ENCODE measurements at places on chromosomes 11 and 22. TPM values are rescaled to one million over a fixed set of nuclear protein-coding genes. Genes with fewer than 3 reads are reported as not detected.

The IGHMBP2 gene
- 28.3 TPM for total RNA-seq

The BTBD18 gene
- not detected for total RNA-seq

The CHRM1 gene
- not detected for total RNA-seq

DNA sequence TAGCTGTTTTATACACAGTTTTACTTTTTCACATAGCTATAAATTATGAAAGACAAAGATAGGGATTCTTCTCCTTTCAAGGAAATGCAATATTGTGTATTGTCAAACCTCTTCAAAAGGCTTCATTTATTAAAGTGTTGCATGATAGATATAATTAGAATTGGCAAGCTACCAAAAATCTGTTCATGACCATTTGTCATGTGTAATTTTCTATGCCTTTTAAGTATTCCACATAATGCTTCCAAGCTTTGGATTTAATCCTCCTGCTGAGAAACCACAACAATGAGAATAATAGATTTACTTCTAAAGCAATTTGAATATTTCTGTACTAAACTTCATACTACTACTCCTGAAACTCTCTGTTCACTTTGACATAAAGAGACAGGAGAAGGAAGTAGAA, 403.2 kb upstream of the CCDC179 start:
- no peak overlapping the region for H3K27ac ChIP-seq
- no peak for DNase-seq
- H3K4me1 ChIP-seq, result no peaks in the 10 kb centered on the region
- H3K4me3 ChIP-seq, result no peak overlapping the region
- no peaks in the 10 kb centered on the region for H3K27me3 ChIP-seq

DNA sequence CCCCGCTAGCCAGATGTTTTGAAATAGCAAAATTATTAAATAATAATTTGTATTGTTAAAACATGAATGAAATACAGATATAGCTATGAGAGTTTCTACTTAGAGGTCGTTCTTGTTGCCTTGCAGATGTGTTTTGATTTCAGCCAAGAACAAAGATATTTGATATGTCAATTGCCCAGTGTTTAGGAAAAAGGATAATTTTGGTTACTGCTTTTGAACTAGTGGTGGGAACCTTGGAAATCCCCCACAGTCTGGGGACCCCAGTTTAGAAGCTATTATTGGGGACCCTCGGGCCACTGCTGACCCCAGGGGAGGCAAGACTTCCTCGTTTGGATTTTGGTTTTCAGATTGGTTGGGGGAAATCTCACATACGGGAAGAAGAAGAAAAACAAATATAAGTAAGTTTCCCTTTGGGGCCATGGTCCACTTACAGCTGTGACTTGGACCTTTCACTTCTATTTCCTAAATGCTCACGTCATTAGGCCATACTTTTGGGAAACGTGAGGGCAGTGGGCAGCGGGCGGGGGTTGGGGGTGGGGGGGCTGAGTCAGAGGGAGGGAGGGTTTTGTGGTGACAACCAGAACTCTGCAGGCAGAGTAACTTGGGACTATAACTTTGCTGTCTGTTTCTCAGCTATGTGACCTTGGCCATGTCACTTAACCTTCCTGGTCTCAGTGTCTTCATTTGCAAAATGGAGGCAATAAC, 37.0 kb downstream of the LDLRAD3 start:
- no peak overlapping the region for H3K27ac ChIP-seq
- no peaks in the 10 kb centered on the region for H3K4me1 ChIP-seq
- H3K27me3 ChIP-seq, result peaks cover 4% of the 10 kb centered on the region
- DNase-seq, result no peak

GRCh38 chr11:47514825-47515647, 37.9 kb downstream of the CELF1 start:
- no peak for DNase-seq
- peaks cover 72% of the 10 kb centered on the region for H3K4me1 ChIP-seq
- H3K36me3 ChIP-seq, result peaks cover 12% of the 10 kb centered on the region
- H3K27me3 ChIP-seq, result no peaks in the 10 kb centered on the region

- peaks cover 4% of the 10 kb centered on the region for H3K27me3 ChIP-seq
- peak; percentile 63 for DNase-seq
- no peaks in the 10 kb centered on the region for H3K36me3 ChIP-seq
- H3K27ac ChIP-seq, result no peak overlapping the region
Observed at GRCh38 chr11:125874556-125875124, 12.8 kb upstream of the HYLS1 start.

- no peak overlapping the region for H3K4me3 ChIP-seq
- no peaks in the 10 kb centered on the region for H3K36me3 ChIP-seq
Observed at GRCh38 chr11:115488945-115489344, 15.3 kb downstream of the CADM1 start.

- H3K4me1 ChIP-seq, result peaks cover 7% of the 10 kb centered on the region
- no peak overlapping the region for H3K27ac ChIP-seq
- H3K4me3 ChIP-seq, result no peak overlapping the region
- peaks cover 4% of the 10 kb centered on the region for H3K27me3 ChIP-seq
- no peaks in the 10 kb centered on the region for H3K36me3 ChIP-seq
Observed at GRCh38 chr11:34343153-34343552, 14.7 kb downstream of the ABTB2 start.

DNA sequence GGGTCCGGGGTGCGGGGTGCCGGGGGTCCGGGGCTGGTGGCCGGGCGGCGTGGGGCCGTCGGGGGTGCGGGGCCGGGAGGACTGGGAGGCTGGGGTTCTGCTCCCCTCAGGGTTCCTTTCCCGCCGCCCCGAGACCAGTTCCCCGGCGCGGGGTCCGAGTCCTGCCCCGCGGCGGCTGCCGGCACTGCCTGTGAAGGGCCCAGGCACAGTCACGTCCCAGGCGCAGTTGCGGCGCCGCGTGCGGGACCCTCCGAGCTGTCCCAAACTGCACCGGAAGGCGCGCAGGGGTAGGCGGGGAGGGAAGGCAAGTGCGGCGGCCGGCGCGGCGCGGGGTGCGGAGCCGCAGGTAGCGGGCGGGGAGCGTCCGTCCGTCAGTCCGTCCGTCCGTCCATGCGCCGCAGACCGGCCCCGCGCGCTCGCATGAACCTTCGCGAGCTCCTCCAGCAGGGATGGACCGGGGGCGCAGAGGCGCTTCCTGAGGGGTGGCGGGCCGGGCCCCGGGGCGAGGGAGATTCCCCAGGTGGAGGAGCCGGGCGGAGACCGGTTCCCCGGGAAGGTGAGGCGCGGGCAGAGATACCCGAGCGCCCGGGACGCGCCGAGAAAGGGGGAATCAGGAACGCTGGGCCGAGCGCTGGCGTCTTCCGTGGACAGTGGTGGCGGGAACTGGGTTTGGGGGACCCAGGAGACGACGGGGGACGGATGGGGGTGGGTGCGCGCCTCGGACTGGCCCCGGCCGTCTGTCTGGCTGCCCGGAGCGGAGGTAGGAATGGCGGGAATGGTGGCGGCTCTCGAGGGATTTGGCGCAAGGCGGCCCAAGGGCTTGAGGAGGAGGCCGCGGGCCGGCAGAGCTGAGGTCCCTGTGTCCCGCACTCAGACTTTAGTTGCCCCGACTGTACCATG, 3.1 kb upstream of the ADORA2A start:
- H3K27ac ChIP-seq, result peak overlapping the region; percentile 57
- H3K4me3 ChIP-seq, result peak overlapping the region; percentile 62
- peaks cover 9% of the 10 kb centered on the region for H3K36me3 ChIP-seq
- peaks cover 45% of the 10 kb centered on the region for H3K4me1 ChIP-seq

GRCh38 chr11:64745189-64745520, 1.2 kb upstream of the RASGRP2 start:
- peak overlapping the region; percentile 94 for H3K4me3 ChIP-seq
- H3K27ac ChIP-seq, result peak overlapping the region; percentile 98
- DNase-seq, result peak; percentile 94
- H3K36me3 ChIP-seq, result peaks cover 27% of the 10 kb centered on the region

DNA sequence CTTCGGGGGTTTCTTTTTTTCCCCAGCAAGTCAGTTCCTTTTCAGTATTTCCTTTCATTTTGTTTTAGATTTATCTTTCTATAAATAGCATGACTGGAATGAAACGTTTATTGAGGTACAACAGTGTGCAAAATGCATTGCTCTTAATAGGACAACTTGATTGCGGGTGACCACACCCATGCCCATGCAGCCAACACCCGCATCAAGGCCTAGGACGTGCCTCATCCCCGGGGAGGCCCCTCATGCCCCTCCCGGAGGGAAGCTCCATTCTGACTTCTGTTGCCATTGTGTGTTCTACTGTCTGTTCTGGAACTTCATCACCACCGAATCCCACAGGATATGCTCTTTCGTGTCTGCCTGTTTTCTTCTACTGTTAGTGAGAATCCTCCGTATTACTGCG, 82.2 kb downstream of the RPS6KA4 start:
- no peak overlapping the region for H3K4me3 ChIP-seq
- H3K27me3 ChIP-seq, result peaks cover 17% of the 10 kb centered on the region
- no peaks in the 10 kb centered on the region for H3K36me3 ChIP-seq
- H3K4me1 ChIP-seq, result no peaks in the 10 kb centered on the region
- H3K27ac ChIP-seq, result no peak overlapping the region

- no peak overlapping the region for H3K4me3 ChIP-seq
- H3K27ac ChIP-seq, result no peak overlapping the region
- no peak for DNase-seq
- no peaks in the 10 kb centered on the region for H3K27me3 ChIP-seq
Observed at GRCh38 chr22:49024775-49025440, 802.8 kb downstream of the BRD1 start.

Data from activated CD4-positive, alpha-beta T cell treated with anti-CD3 and anti-CD28 coated beads, Interleukin-2, amount 10 ng/mL, durations not matched to agents 7 days and 5 days (primary cell).